ENCODE measurements at places on chromosomes 5 and 9. TPM values are rescaled to one million over a fixed set of nuclear protein-coding genes. Genes with fewer than 3 reads are reported as not detected.

ERMP1 gene
- total RNA-seq = 10.2 TPM

SLIT3 gene
- under 0.01 TPM for total RNA-seq

C5orf58 gene
- total RNA-seq = not detected

ZNF608 gene
- 11.0 TPM for total RNA-seq
